Fibroblast of skin of right biceps (primary cell): ENCODE measurements at places on chromosomes 16 and 17.

GRCh38 chr17:63833026-63833740 is 5.7 kb upstream of the FTSJ3 start:
- no peak for DNase-seq

DNA sequence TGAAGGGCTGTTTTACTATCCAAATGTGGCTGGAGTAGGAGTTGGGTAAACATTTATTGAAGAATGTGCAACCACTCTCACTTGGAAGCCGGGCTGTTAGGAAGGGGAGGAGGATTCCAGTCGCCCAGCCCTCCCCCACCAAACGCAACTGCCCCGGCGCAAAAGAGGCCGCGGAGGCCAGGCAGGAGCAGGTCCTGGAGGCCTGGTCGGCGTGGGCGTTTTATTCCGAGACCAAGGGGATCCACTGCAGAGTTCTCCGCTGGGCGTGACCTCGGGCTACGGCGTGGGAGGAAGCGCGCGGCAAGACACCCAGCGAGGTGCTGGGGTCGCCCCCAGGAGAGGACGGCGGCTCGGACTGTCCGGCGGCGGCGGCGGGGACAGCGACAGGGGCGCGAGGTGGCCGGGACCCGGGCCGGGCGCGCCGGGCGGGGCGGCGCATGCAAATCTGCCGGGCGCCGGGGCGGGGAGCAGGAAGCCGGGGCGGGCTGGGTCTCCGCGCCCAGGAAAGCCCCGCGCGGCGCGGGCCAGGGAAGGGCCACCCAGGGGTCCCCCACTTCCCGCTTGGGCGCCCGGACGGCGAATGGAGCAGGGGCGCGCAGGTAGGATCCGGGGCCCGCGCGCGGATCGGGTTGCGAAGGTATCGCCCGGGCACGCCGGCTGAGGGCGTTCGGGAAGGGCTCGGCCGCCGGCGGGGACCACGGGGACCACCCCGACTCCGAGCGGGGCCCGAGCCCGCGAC is at the start of gene IL4R:
Gene IL4R, plus strand, starts transcription at position 553 of the 739 bp plus-strand sequence. CDS start 26,230 bp downstream, outside the sequence.
- peak; percentile 43 for DNase-seq

GRCh38 chr17:41549596-41550039 is 21.5 kb upstream of the KRT19 start:
- no peak for DNase-seq

- DNase-seq: peak; percentile 47
Observed at GRCh38 chr16:27408012-27408601, 6.1 kb downstream of the IL21R start.

- no peak for DNase-seq
Observed at GRCh38 chr16:89504091-89504490, 4.1 kb upstream of the SPG7 start.
